ENCODE measurements at places on chromosomes 1 and 21.

GRCh38 chr1:8211883-8212579 is 105.9 kb upstream of the SLC45A1 start:
- DNase-seq, result peak; percentile 91

DNA sequence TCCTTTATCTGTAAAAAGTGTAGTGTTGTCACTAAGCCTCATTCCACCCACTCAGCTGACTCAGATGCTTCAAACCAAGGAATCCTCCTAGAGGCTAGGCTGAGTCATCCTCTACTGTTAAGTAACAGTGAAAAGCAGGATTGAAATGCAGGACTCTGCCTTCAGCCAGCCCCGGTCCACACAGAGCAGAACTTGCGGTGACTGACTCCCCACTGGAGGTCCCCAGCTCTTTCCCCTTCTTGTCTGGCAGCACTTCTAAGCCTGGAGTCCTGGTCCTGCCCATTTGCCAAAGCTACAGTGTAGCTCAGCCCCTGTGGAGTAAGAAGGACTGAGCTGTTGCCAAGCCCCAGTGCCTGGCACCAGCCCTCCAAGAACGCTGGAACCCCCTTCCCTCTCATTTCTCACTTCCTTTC is 1.7 kb downstream of the RAB7B start:
- DNase-seq, result peak; percentile 94

GRCh38 chr1:54309631-54310366 is 96.4 kb downstream of the SSBP3 start:
- DNase-seq, result no peak

- no peak for DNase-seq
Observed at GRCh38 chr1:245684166-245684565, 529.4 kb downstream of the KIF26B start.

DNA sequence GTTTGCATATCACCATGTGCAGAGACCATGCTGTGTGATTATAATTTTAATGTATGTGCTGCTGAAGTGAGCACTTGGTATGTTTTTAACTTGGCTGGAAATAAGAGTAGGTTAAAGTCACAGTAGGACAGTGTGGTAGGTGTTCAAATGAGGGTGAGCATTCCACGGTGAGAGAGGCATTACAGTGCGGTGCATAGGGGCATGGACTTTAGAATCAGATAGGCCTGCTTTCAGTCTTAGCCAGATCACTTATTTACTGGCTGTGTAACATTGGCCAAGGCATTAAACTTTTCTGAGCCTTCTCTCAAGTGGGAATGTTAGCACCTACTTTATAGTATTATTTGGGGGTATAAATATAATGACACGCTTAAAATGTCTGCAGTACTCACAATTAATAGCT is 43.2 kb downstream of the GIPC2 start:
- DNase-seq, result no peak

DNA sequence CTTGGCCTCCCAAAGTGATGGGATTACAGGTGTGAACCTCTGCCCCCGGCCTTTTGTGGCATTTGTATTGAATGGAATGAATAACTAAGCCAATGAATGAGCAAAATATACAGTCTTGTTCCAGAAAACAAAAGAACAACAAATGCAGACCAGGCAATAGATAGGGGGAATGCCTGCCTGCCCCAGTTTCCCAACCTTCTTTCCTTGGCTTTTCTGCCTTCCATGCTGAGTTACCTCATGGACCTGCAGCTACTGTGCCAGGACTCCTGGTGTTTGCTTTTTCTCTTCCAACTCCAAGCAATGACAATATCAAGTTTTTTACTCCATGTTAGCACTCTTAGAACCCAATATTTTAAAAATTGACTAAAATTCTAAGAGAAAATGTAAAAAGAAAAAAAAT is 58.6 kb upstream of the BACH1 start:
- DNase-seq, result no peak

GRCh38 chr1:38865112-38865715 is 5.6 kb upstream of the RRAGC start:
- DNase-seq, result no peak

GRCh38 chr1:98196012-98196411 is 275.2 kb upstream of the DPYD start:
- DNase-seq, result no peak

GRCh38 chr1:156645666-156646065 is 3.7 kb downstream of the BCAN start:
- no peak for DNase-seq

GRCh38 chr1:101071470-101071891 is 45.9 kb upstream of the DPH5 start:
- peak; percentile 2 for DNase-seq

DNA sequence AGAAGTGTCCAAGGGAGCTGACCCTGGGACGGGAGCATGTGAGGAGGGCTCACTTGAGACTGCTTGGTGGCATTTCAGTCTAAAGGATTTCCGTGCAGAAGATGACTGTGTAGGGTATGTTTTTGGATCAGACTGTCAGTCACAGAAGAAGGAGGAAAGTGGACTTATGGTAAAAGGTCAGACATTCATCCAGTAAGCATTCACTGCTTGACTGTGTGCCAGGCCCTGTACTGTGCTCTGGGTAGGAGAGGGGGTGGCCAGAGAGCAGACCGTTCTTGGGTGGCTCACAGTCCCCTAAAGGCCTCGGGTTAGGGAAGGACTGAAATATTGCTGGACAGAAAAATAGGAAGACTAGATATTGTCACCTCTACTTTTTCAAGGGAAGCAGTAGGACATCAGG is 2.1 kb upstream of the SERINC2 start:
- no peak for DNase-seq

DNA sequence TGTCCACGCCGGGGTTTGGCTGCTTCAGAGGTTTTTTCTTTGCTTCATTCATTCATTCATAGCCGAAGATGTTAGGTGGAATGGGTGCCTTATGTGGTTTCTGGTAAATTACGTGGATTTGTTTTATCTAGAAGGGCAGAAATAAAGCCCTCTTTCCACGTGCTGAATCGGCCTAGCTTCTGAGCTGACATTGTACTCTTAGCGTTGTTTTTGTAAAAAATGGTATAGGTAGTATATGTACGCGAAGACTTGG is 1.5 kb downstream of the GALNT2 start:
- DNase-seq, result no peak

DNA sequence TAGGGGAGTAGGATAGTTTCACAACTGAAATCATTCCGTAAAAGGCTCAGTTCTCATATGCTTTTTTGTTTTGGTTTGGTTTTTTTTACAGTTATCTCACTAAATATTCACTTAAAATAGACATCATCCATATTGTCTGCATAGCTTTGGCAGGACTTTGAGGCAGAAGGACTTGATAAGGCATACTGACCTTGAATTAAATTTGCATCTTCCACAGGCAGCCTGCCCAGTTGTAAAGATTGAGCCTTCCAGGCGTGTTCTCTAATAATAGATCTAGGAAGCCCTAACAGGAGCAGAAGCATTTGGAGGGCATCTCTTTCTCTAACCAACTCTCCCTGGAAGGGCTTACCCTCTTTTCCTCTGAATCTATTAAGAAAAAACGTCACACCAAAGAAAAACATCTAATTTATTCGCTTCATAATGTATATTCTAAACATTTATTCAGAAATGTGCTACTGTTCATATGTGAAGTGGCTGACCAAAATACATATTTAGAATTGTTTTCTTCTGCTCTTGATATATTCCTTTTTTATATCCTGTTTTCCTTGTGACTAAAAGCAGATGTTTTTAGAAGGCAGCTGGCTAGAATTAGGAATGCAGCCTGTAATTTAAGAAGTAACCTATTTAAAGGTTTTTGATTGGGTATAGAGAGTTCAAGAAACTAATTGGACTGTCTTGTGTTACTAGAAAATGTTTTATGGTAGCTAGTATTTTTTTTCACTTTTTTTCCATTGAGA is 20.2 kb downstream of the DESI2 start:
- DNase-seq, result no peak

- peak; percentile 42 for DNase-seq
Observed at GRCh38 chr1:47524272-47524671, 86.4 kb downstream of the FOXD2 start.

DNA sequence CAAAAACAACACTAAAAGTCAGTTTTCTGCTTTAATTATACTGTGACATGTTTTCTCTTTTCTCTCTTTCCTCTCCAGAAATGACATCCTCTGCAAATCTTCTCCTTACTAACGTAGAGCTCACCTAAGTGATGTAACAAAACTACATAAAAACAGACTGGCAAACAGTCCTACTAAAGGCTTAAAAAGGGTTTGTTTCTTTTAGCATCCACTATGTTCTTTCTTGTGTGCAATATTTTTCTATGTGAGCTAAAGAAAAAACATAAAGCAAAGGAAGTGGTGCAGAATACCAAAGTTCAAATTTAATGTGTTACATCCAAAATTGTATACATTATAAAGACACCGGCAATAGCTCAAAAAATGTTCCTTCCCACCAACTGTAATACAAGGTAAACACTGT is 14.5 kb downstream of the USP24 start:
- no peak for DNase-seq

DNA sequence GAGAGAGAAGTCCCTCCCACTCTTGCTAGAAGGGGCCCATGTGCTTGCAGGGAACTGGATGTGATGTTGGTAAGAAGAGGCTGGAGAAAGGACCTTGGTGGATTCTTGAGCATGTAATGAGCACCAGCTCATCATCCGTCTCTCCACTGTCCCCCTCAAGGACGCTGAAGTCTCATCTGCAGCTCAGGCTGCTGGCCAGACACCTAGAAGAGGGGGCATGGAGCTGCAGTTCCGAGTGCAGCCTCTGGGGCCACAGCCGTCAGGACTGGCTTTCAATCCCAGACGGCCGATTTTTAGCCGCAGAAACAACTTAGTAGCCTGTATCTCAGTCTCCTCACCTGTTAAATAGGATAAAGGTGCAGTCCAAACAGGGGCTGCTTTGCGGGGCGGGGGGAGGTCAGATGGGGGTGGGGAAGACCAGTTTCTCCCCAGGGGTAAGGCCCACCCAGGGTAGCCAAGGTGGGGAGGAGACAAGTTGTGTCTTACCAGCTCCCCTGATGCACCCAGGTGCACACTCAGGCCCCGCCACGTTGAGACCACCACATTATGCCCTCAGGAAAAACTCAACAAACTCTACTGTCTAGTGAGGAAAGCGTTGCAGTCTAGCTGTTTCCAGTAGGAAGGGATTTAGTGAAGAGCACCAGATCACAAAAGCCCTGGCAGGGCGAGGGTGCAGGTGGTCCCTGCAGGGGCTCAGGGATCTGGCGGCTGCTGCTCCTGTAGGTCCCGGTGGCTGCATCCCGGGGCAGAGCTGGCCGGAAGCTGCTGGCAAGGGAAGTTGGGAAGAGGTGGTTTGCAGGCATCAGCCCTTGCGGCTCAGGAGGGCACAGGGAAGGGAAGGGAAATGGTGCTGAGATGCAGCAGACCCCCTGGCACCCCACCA is 29.5 kb downstream of the LDLRAP1 start:
- peak; percentile 57 for DNase-seq

- DNase-seq, result peak; percentile 81
Observed at GRCh38 chr1:108643492-108644335, 17.2 kb downstream of the HENMT1 start.

GRCh38 chr1:20102875-20103274 is 16.5 kb downstream of the PLA2G2D start:
- DNase-seq, result no peak

DNA sequence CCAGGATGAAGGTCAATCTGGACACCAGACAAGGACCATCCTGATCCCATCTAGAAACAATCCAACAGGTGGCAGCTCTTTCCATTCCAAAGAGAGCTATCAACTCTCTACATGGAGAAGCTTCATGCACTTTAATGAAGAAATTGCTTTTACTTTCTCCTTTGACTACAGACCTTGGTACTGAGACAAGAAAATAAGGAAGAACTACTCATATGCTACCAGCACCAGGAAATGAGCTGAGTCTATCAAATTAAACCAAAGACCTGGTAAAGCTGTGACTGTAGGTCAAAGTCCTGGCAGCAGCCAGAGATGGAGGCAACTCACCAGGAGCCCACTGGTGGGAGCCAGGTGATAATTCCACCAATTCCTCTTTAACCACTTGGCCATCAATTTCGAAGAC is 64.3 kb upstream of the LRRC8B start:
- DNase-seq, result no peak

DNA sequence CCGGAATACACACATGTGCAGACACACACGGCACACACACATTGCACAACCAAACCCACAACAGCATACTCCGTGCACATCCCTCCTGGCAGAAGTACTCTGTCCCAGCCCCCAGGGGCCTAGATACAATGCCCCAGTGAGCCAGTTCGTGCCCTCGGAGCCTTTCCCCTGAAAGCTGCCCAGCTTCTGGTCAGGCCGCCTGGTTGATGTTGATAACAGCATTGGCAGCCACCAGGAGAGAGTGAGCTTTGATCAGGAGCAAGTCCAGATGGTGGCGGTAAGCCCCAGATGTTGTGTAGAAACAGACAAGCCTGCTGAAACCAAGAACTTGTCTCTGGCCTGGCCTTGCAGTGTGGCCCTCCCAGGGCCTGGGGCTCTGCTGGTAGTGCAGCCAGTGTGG is 109.1 kb downstream of the GRIK3 start:
- no peak for DNase-seq

All from NB4 (cell line).